ENCODE measurements at places on chromosomes 16 and 17.

DNA sequence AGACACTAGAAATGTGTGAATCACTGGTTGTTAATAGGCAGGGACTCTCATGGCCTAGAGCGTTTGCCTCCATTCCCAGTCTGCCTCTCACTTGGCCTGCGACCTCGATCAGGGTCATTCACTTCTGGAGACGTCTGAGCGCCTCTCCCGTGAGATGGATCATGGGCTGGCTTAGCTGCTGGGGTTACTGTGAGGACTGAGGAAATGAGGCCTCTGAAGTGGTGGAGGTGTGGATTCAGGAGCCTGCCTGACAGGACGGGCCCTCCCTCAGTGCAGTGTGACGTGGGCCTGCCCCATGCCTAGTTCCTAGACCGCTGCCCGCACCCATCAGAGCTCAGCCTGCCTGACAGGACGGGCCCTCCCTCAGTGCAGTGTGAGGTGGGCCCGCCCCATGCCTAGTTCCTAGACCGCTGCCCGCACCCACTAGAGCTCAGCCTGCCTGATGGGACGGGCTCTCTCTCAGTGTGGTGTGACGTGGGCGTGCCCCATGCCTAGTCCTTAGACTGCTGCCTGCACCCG, 61.9 kb downstream of the BANP start:
- DNase-seq, result no peak

DNA sequence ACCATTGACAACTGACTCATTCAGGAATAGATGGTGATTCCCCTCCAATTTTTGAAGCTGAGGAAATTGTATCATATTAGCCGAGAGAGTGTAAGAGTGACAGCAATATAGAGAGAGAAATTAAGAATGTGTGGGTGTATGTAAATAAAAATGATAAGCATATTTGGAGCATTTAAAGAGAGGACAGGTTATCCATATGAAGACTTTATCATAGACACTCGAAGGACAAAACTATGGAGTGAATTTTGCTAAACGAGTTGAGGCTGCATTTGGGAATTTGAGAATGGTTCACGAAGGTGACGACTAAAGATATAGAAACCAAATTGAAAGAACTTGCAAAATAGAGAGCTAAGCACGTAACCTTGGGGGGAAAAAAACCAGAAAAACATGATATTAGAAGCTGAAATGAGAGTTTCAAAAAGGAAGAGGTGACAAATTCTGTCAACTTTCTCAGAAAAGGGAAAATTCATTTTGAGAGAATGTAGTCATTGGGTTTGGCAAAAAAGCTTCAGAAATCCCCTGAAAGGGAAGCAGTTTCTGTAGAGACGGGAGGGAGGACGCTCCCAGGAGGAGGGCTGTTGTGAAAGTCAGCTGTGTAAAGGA, 129.7 kb downstream of the KCNJ2 start:
- no peak for DNase-seq

DNA sequence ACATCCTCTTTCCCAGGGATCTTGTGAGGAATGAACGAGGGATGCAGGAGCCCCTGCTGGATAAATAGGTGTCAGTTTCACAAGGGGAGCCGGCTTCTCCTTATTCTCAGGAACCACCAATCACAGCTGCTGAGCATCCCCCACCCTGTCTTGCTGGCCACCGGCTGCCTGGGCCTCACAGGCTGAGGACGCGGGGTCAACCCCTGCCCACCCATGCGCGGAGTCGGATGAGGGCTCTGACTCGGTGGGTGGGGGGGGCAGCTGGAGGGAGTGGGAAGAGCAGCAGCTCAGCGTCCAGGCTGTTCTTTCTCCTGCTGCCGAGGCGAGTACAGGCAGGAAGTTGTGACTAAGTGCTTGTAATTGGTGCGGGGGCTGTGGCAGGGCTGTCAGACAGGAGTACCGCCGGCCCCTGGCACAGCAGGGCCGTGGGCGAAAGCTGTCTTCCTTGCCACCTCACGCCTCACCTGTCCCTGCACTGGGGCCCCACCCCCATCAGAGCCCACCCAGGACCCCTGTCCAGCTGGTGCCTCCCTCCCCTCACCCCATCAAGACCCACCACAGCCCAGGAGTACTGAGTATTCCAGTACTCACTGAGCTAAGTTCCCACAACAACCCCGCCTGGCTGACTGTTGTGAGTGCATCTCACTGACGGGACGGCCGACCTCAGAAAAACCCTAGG, 11.0 kb upstream of the DPEP1 start:
- no peak for DNase-seq

DNA sequence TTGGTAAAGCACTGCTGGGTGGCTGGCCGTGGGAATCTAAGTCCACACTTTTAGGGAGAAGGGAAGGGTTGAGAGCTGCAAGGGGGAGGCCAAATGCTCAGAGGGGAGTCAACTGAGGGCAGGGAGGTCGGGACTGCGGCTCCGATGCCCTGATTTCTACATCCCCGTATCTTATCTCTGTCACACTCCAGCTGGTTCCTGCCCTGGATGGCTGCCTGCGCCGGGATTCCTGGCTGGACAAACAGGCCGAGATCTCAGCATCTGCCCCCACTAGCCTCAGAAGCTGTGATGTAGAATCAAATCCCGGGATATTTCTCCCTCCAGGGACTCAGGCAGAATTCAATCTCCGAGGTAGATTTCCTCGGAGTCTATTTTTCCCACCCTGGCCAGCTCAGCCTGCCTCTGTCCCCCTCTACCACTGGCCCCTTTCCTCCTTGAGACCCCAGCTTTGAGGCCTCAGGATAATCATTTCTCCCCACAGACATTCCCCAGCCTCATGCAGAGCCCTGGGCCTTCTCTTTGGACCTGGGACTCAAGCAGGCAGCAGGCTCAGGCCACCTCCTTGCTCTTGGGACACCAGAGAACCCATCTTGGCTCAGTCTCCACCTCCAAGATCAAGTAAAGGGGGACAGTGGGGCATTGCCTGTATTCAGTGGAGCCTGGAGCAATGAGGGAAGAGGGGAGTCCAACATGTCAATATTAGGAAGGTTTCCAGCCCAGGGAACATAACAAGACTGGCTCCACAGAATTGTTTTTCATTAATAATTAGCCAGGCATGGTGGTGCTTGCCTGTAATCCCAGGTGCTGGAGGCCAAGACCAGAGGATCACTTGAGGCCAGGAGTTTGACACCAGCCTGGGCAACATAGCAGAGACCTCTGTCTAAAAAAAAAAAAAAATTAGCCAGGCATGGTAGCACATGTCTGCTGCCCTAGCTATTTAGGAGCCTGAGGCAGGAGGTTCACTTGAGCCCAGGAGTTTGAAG, 1.8 kb downstream of the SHBG start:
- DNase-seq, result no peak

DNA sequence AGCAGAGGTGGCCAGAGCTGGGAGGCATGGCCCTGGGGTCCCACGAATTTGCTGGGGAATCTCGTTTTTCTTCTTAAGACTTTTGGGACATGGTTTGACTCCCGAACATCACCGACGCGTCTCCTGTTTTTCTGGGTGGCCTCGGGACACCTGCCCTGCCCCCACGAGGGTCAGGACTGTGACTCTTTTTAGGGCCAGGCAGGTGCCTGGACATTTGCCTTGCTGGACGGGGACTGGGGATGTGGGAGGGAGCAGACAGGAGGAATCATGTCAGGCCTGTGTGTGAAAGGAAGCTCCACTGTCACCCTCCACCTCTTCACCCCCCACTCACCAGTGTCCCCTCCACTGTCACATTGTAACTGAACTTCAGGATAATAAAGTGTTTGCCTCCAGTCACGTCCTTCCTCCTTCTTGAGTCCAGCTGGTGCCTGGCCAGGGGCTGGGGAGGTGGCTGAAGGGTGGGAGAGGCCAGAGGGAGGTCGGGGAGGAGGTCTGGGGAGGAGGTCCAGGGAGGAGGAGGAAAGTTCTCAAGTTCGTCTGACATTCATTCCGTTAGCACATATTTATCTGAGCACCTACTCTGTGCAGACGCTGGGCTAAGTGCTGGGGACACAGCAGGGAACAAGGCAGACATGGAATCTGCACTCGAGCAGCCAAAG, 2.3 kb downstream of the CSF3 start:
- no peak for DNase-seq

- no peak for DNase-seq
Measured at GRCh38 chr17:50207315-50207714, 5.9 kb upstream of the COL1A1 start.

DNA sequence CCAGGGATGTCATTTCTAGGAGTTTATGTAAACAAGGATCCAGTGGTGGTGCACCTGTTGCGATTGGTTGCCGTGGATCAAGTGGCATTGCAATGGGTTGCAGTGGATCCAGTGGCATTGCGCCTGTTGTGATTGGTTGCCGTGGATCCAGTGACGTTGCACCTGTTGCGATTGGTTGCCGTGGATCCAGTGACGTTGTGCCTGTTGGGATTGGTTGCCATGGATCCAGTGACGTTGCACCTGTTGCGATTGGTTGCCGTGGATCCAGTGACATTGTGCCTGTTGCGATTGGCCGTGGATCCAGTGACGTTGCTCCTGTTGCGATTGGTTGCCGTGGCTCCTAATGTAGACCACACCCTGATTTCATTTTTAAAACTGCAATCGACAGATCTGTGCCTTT, 56.2 kb upstream of the CRISPLD2 start:
- no peak for DNase-seq

DNA sequence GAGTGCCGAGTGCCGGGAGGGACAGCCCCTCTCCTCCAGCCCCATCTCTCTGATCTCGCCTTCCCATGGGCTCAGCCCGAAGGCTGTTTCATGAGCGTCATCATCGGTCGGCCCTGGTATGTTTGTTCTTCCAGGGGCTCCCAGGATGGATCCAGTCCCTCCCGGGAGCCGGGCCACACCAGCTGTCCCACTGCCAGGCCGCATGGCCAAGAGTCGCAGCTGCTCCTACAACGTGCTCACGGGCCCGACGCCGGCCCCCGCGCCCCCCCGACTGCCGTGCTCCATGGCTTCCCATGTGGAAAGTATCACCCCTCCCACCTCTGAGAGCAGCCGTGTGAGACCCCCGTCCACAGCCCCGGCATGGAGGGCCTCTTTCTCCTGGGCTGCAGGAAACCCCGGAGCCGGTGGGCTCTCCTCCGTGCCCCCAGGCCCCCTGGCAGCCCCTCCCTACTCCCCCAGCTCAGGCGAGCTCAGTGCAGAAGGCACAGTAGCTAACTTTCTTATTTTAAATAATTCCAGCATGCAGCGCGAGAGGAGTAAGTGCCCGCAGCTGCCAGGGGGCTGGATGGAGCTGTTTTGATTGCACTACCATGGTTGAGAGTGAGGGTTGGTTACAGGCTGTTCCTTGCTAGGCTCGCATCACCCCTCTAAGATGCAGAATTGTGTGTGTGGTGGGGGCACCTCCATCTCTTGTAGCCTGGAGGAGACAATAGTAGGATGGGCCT, 26.6 kb upstream of the GSE1 start:
- no peak for DNase-seq

DNA sequence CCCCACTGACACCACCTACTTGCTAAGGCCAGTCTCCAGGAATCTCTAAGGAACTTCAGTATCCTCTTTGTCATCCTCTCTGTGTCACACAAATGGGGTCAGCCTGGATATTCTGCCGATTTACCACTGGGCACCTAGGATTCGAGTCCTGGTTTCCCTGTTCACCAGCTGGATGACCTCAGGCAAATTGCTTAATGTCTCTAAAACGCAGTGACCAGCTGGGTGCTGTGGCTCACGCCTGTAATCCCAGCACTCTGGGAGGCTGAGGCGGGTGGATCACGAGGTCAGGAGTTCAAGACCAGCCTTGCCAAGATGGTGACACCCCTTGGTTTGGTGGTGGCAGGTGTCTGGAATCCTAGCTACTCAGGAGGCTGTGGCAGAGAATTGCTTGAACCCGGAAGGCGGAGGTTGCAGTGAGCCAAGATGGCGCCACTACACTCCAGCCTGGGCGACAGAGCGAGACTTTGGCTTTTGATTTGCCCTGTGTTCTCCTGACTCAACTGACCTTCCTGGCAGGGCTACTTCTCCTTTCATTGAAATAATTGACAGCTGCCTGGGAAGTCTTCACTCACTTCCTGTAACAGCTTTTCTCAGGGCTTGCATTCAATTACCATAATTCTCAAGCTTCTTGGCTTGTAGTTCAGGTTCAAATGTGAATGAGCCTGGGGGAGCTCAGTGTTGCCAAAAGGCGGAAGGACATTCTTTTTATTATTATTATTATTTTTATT, 15.4 kb downstream of the SYCE1L start:
- no peak for DNase-seq

- no peak for DNase-seq
Measured at GRCh38 chr16:9081843-9082242, 9.6 kb upstream of the HAPSTR1 start.

- DNase-seq, result no peak
Measured at GRCh38 chr17:4189280-4189679, 46.3 kb downstream of the CYB5D2 start.

GRCh38 chr17:64081802-64082799, 47.8 kb downstream of the ERN1 start:
- DNase-seq, result no peak

- DNase-seq, result no peak
Measured at GRCh38 chr17:80986816-80987475, 4.7 kb upstream of the CHMP6 start.

GRCh38 chr17:12342609-12343435, 322.1 kb downstream of the MAP2K4 start:
- DNase-seq, result no peak

- no peak for DNase-seq
Measured at GRCh38 chr17:60160829-60161501, 11.2 kb downstream of the CA4 start.

GRCh38 chr17:72529386-72529785, 408.6 kb downstream of the SOX9 start:
- DNase-seq, result no peak

- DNase-seq, result no peak
Measured at GRCh38 chr16:56414366-56414765, 11.0 kb downstream of the AMFR start.

DNA sequence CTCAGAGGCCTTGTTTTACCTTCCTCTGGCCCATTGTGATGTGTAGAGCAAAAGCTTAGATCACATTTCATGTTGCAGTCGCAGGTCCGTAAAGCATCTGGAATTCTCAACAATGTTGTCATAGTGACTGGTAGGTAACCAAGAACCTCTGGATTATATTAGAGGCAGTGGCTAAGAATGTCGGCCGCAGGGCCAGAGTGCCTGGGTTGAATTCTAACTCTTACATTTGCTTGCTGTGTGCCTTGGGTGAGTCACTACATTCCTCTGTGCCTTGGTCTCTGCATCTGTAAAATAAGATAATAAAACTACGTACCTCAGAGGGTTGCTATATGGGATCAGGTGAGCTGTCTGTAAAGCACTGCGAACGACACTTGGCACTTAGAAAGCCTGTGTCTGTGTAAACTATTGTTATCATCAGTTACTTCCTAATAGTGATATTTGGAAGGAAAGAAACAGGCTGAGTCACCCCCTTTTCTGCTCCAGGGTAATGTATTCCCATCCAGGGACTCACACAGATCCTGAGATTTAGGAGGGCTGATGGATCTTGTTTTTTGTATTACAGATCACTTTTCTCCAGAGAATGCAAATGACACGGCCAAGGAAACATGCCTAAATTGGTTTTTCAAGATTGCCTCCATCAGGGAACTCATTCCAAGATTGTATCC, 52.2 kb downstream of the VPS35L start:
- no peak for DNase-seq

- DNase-seq, result no peak
Measured at GRCh38 chr17:65173284-65173793, 36.2 kb downstream of the RGS9 start.
